ENCODE measurements at places on chromosomes 6 and 20.

DNA sequence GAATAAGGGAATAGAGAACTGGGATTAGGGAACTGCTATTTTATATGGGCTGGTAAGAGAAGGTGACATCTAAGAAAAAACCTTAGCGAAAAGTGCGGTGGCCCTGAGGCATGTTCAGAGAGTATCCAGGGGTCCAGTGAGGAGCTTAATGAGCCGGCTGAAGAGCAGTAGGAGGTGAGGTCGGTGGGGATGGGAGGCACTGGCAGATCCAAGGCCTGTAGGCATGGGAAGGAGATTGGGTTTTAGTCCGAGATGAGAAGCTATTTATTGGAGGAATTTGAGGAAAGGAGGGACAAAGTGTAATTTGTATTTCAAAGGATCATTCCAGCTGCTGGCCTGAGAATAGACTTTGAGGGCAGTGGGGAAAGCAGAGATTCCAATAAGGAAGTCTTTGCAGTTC, 123.8 kb downstream of the QKI start:
- DNase-seq: no peak

GRCh38 chr20:17525650-17526049, 5.5 kb downstream of the BFSP1 start:
- peak; percentile 17 for DNase-seq

- peak; percentile 51 for DNase-seq
These were observed 1.9 kb downstream of the MAPK14 start for GRCh38 chr6:36029464-36029863.

GRCh38 chr6:28395918-28396317, 3.6 kb downstream of the ZSCAN12 start:
- DNase-seq: no peak

DNA sequence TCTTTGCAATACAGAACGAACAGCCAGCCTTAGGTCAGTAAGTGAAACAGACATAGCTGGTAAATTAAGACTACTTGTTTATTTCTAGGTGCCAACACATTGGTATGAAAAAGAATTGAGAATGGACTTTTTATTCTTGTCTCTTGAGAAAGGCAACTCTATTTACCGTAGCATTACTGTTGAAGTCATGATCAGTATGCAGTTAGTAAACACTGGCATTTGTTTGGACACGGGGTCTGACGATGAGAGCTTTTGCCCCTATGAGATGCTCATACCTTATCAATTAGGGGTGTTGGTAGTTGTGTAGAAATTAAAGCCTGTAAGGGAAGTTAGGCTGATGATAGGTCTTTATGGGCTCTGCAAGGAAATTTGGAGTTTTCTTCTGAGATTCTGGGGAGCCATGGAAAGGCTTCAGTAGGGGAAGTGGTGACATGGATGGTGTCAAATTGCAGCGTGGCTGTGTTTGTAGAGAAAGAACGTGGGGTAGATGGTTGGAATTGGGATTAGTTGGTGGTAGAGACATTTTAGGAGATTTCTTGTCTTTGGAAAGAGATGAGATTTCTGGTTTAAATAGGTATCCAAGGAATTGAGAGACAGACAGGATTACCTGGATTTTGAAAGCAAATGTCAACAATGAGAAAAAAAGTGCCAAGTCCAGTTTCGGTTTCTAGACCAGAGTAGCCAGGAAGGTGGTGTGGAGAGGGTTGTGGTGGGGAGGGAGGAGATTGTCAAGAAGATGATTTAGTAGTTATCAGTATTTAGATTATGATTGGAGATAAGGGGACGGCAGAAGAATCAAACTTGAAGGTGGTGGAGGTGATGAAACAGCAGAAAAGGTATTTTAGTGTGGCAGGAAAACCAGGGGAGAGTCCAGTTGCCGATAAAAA, 116.6 kb downstream of the JARID2 start:
- DNase-seq: no peak

DNA sequence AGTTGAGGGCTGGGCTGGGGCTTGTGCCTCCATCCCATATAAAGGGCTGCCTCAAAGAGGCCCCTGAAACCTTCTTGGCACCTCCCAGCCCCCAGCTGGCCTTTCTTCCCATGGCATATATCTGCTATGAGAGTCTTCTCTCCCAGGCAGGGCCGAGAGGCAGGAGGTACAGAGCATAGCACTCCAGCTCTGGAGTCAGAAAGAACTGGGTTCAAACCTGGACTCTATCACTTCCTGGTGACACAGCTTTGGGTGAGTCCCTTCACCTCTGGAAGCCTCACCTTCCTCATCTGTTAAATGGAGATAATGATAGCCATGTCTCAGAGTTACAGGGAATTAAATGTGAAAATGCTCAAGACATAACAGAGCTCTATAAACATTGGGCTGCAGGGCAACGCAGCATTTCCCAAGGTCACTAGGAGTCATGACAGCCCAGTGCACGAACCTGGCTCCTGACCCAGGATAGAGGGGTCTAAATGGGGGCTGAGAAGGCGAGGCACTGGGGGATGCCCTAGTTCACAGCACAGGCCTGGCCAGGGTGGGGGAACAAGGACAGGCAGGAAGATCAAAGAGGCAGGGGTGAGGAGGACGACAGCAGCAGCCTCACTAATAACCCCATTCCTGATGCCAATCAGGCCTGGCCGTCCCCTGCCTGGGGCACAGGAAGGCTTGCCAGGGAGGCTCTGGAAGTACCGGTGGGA, 1.9 kb downstream of the FAM83C start:
- no peak for DNase-seq

DNA sequence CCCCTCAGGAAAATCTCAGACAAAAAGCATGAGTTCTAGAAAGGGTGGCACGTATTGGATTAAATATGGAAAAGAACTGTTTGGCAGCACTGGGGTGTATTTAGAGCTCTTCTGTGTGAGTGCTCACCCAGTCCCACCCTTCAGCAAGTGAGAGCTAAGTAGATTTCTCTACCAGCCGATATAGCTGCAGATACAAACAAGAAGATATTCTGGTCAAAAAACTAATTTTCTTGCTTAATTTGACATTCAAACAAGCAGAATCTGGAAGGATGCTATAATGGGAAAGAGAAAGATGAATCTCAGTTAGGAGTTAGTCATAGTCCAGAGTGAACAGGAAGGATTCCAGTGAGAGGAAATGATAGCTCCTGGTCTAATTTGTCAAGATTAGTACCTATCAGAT, 232.1 kb downstream of the TMEM242 start:
- DNase-seq: no peak

GRCh38 chr6:39310542-39310941, 3.7 kb downstream of the KCNK17 start:
- no peak for DNase-seq

GRCh38 chr20:10668677-10669368, 5.0 kb downstream of the JAG1 start:
- no peak for DNase-seq

DNA sequence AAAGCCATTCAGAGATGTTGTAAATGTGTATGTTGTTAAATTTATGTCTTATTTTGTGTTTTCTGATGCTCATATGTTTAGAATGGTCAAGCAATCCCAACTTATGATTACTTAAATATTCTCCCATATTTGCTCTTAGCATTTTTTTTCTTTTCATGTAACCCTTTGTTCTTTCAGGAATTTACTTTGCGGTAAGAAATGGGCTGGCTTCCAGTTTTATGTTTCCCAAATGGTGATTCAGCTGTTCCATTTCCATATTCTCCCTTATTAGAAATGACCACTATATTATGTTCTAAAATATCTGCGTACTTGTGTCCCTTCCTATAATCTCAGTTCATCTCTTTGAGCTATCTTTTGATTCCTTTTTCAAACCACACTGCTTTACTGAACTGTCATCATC, 113.7 kb downstream of the CDH26 start:
- DNase-seq: peak; percentile 44

DNA sequence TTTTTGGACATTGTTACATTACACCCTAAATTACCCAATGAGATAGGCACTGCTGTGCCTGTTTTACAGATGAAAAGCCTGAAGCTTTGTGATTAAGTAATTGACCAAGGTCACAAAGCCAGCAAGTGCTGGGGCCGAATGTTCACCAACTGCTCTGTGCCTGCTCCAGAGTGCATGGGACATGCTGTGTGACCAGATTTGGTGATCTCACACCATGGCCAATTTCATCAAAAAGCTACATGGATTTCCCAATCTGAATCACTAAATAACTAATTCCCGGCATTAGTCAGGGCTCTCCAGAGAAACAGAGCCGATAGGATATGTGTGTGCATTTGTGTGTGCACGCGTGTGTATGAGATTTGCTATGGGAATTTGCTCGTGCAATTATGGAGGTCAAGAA, 228.3 kb upstream of the ECI2 start:
- no peak for DNase-seq

DNA sequence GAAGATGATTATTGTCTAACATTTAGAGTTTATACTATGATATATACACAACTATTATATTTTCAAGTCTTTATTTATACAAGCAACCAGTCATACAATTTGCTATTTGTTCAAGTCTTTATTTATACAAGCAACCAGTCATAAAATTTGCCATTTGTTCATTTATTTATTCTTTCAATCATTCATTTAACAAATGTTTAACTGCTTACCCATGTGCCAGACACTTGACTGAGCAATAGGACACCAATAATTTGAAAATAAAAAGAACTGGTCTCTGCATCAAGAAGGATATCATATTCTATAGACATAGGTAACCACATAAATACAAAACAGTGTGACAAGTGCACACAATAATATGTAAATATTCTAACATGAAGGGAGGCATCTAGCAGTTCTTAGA, 20.3 kb downstream of the GRIK2 start:
- no peak for DNase-seq

GRCh38 chr6:154951345-154952200, 43.5 kb upstream of the TIAM2 start:
- DNase-seq: peak; percentile 41

DNA sequence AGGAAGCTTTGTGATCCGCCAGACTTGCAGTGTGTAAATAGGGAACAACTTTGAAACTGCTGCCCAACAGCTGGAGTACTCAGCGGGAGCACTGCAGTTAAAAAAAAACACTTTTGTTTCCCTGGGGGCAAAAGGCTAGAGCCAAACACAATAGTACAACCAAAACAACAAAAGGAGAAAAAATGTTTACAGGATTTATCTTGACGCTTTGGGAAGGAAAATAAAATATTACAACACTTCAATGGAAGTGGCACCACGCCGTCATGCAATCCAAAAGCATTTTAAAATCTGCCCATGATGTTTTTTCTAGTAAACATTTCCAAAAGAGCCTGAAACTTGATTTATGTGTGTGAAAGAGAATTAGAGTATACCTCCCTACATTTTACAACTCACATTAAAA, 26.0 kb downstream of the PTPRK start:
- DNase-seq: no peak

GRCh38 chr20:57881466-57882385, 171.9 kb upstream of the PMEPA1 start:
- DNase-seq: no peak

GRCh38 chr6:122066200-122066599, 333.3 kb upstream of the HSF2 start:
- no peak for DNase-seq

- no peak for DNase-seq
These were observed 279.7 kb downstream of the KIF16B start for GRCh38 chr20:16293590-16293989.

- DNase-seq: no peak
These were observed 837 bp downstream of the TRAM2 start for GRCh38 chr6:52576054-52576391.

Measured in astrocyte (in vitro differentiated cells and primary cell).